ENCODE measurements at places on chromosomes 2 and 18. TPM values are rescaled to one million over a fixed set of nuclear protein-coding genes. Genes with fewer than 3 reads are reported as not detected.

The CD302 gene
- total RNA-seq: 1.8 TPM

DNA sequence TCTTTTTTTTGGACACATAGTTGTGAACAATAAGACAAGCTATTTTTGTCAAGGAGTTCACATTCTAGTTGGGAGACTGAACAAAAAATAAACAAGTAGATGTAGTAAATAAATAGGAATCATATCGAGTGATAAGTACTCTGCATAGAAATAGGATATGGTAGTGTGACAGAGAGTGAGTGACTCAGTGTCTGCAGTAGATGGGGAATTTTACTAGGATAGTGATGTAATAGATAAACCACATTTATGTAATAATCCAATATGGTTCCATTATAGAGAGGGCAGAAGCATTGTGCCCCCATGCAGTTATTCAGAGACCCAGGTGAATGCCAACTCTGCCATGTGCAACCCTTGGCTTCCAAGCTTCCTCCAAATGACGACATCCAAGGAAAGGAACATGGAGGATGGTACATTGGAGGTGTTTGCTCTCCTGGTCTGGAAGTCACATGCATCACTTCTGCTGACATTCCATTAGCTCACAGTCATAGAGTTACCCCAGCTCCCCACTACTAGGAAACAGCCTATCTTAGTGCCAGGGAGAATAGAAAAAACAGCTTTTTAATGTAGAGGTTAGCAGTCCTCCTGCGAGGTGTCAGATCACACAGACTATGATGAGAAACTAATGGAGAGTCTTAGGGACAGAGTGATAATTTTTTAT is 595.4 kb downstream of the NYAP2 start:
- no peak for DNase-seq

DNA sequence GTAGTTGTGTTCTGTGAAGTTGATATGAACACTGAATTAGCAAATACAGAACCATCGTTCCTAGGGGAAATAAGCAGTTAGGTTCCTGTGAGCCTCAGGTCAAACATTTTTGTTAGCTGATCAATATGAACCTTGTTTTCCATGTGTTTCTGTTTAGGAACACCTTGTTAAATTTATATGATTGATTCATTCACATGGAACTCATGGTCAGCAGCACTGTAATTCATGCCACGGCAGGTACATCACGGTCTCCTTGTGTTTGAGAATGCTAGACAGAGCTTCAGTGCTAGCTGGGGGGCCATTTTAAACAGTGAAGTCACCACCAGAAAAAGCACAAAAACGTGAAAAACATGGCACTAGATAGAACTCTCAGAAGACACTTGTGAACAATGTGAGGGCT is 62.2 kb downstream of the MYCN start:
- no peak for DNase-seq

The TMEM182 gene
- 6.5 TPM for total RNA-seq

The ST6GAL2 gene
- total RNA-seq: not detected

DNA sequence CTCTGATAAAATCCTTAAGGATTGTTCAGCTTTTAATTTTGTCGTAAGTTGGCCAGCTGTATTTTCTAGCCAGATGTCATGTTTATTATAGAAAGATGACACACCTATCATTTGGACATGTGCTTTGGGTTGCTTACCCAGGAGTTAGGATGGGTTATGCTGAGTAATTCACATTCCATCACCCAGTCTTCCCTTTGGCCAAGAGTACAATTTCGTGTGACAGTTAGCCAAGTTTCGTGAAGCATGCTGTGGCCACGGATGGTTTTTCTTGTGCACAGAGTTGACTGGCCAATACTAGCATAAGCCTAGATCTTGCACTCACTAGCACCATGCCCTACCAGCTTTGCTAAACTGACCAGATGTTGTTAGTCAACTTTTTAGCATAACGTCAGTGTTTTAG is 5.8 kb downstream of the MAPRE3 start:
- no peak for DNase-seq

DNA sequence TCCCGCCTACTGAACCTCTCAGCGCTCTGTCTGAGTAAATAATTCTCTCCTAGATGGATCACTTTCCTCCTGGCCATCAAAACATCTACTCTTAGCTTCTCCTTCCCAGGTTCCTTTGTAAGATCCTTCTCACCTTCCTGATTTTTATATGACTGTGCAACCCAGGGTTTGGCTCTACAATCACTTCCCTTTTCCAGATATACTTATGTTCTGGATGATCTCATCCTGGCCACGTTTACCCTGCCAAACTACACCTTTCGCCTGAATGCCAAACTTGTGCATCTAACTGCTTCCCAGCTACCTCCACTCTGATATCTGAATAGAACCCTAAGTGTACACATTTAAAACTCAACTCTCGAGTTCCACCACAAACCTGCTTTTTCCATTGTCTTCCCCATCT is 290.5 kb upstream of the REV1 start:
- DNase-seq: no peak

The CYS1 gene
- total RNA-seq: not detected

GRCh38 chr2:8835279-8835678 is 2.1 kb downstream of the KIDINS220 start:
- no peak for DNase-seq

- no peak for DNase-seq
These were observed 24.0 kb upstream of the CREB1 start for GRCh38 chr2:207505728-207506127.

DNA sequence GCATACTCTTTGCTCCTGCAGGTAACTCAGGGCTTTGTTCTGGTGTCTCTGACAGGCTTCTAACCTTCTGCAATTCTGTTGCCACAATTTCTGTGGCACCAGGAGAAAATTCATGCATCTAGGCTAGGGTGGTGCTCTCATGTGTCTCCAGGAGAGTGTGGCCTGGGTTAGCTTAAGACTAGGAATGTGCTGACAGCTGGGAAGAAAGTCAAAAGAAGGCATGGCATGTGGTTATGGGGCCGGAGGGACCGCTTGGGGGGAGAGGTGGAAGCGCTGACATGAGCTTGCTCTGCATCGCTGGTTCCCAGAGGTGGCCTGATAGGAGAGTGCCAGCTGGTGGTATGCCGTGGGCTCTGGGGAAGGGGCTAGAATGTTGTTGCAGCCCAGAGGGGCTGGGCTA is 173.3 kb upstream of the TNP1 start:
- no peak for DNase-seq

DNA sequence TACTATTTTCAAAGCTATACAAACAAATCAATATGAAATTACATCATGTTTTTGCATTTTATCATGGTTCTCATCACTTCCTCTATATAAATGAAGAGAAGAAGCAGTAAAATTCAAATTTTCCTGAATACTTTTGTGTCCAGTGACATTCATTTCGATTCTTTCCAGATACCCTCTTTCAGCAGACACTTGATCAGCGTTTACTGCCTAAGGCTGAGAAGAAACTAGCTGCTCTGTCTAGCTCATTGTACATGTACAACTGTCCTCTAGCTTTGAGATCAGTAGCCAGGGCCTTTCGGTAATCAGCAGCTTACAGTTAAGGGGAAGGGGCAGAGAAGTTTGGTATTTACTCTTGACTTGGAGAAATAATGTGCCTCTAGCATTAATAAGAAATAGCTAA is 4.8 kb downstream of the VRK2 start:
- no peak for DNase-seq

- DNase-seq: no peak
These were observed 373.5 kb downstream of the SUCLG1 start for GRCh38 chr2:84085562-84085961.

The DOK6 gene
- total RNA-seq: not detected

GRCh38 chr2:16397681-16398475 is 267.8 kb downstream of the CYRIA start:
- no peak for DNase-seq

The NT5DC4 gene
- total RNA-seq: 1.4 TPM

The GPR75 gene
- total RNA-seq: 1.4 TPM

The HOXD11 gene
- not detected for total RNA-seq

- DNase-seq: peak; percentile 3
These were observed 36.3 kb downstream of the YWHAQ start for GRCh38 chr2:9594366-9595054.

DNA sequence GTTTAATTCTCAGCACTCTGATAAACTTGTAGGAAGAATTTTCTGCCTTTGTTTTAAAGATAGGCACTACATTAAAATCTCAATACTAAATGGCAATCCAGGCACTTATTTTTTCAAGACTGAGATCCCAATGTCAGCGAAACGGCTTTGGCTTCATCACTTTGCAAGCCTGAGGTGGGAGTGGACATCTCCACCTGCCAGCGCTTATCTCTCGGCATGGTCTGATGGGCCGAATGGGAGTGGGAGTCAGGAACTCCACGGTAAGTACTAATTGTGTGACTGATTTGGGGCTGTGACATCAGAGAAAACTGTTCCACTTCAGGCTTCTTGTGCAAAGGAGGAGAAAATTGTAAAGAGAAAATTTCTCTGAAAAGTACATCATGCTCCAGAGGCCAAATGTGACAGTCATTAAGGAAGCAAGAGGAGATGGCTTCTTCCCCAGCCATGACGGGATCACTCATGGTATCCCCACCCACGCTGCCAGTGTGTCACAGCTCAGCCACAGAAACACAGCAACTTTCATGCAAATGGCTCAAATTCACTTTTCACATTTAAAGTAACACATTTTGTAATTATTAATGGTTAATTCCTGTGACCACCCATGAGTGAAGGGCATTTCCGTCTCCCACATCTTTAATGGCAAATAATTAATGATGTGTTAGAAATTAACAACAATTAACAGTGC is 385.5 kb upstream of the HNRNPA3 start:
- DNase-seq: no peak

DNA sequence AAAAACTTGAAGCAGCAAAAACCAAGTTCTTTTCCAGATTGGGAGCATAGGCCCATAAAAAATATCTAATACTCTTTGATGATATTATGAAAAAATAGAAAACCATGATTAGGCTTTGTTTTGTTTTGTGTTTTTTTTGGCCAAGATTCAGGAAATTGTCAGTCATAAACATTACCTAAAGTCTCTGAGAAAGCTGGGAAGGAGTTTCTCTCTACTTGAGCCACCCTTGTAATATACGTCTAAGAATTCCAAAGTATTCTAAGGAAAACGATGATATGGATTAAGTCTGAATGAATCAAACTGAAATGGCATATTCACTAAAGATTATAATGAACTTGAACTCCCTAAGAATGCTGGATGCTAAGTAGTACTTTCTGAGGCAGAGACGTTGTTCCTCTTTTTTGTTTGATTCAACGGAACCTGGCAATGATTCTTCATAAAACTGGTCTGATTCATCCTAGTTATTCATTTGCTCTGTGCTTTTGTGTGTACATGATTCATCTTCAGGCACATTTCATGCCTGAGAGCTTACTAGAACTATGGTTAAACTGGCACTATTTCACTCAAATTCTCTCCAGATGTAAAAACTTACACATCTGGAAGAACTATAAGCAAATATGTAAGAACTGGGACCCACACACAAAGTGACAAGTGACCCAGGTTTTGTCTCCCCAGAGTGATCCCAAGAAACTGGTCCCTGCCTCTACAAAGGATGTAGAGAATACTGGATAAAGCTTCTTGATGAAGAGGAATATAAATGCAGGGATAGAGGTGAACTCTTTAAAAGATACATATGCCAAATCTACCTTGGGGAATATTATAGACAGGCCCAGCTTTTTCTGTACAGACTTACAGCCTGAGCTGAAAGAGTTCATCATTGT is 159.7 kb downstream of the DOCK10 start:
- no peak for DNase-seq

- DNase-seq: no peak
These were observed 32.5 kb upstream of the FHOD3 start for GRCh38 chr18:36265015-36265414.

The CD226 gene
- not detected for total RNA-seq

DNA sequence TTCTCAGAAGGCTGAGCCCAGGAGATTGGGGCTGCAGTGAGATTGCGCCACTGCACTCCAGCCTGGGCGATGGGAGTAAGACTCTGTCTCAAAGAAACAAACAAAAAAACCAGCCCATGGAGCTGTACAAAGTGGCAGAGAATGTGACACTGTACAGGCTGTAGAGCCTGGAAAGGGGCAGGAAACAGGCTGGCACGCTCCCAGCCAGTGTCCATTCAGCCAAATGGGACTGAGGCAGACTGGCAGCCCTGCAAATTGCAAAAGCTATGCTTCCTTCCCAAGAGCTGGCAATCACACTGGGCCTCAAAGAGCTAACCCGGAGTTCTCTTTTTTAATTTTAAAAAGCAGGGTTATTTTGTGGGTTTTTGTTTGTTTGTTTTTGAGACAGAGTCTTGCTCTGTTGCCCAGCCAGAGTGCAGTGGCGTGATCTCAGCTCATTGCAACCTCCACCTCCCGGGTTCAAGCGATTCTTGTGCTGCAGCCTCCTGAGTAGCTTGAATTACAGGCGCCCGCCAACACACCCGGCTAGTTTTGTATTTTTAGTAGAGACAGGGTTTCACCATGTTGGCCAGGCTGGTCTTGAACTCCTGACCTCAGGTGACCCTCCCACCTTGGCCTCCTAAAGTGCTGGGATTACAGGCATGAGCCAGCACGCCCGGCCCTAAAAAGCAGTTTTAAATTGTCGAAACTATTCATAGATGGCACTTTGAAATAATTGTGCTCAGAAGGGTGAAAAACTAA is 42.8 kb downstream of the SCRN3 start:
- no peak for DNase-seq

DNA sequence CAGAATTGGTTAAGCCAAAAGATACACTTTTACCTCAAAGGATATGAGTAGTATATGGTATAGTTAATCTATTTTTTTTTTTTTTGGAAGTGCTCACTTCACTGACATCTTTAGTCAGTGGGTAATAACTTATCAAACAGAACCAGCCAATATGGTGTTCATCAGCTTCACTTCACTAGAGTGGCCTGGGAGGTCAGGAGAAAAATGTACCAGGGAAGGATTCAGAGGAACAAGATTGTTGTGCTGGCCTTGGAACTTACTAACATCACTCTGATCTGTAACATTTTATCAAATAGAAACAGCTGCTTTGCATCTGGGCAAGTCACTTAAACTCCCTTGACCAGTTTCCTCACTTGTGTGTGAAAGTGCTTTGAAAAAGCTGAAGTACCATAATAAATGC is 962.7 kb downstream of the BCL11A start:
- DNase-seq: no peak

GRCh38 chr18:55605733-55606338 is 17.8 kb upstream of the TCF4 start:
- DNase-seq: no peak

The TMEM247 gene
- not detected for total RNA-seq

- DNase-seq: no peak
These were observed 77.1 kb upstream of the RBM44 start for GRCh38 chr2:237721458-237721857.

DNA sequence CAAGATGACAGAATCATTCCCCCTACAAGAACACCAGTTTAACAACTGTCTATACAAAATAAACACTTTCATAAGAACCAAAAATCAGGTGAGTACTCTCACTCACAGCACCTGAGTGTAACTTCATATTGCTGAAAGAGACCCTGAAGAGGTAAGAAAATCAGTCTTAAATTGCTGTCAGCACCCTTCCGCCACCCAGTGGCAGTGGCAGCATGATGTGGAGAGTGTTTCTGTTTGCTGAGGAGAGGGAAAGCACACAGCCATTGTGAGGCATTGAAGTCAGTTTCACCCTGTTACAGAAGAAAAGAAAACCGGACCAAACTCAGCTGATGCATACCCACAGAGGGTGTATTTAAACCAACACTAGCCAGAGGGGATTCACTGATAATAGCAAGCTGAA is 1240.8 kb upstream of the CRIM1 start:
- peak; percentile 32 for DNase-seq

- DNase-seq: peak; percentile 6
These were observed 151.7 kb upstream of the ZNF521 start for GRCh38 chr18:25503567-25504081.
